ENCODE measurements at places on chromosomes 11 and 22.

DNA sequence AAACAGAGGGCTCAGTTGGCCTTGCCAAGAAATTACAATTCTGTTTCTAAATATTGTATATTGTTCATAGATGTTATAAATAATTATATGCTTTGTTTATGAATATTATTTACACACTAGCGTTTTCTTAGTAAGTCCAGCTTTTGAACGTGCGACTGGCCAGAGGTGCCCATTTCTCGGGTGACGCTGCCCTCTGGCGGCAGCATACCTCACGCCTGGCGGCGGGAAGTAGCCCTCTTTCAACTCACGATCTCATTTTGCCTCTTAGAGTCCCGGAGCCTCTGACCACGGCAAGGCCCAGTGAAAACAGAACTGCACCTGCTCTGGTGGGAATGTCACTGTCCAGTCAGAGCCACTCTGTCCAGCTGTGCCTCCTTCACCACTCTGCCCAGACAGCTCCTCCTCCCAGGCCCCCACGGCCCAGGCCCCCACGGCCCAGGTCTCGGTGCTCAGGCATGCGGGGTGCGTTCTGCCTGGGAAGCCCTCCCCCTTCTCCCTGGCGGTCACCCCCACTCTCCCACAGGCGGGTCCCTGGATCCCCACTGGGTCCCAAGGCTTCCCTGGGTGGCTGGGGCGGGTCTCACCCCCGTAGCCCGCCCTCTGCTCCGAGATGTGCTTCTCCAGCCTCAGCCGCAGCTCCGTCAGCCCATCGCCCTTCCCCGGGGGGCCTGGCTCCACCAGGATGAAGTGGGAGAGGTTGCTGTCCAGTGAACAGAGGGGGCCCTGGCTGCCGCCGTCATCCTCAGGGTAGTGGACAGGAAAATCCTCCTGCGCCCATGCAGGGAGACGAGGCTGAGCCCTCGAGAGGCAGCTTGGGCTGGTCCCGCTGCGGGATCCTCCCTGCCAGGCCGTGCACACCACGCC lies 19.3 kb downstream of the TSSC4 start:
- DNase-seq: peak; percentile 75

GRCh38 chr11:2862395-2863275 lies 22.9 kb downstream of the CDKN1C start:
- DNase-seq: no peak

- DNase-seq: no peak
Measured at GRCh38 chr22:22913989-22914388, 26.4 kb downstream of the IGLL5 start.

- no peak for DNase-seq
Measured at GRCh38 chr22:33130473-33130872, 72.3 kb upstream of the SYN3 start.

DNA sequence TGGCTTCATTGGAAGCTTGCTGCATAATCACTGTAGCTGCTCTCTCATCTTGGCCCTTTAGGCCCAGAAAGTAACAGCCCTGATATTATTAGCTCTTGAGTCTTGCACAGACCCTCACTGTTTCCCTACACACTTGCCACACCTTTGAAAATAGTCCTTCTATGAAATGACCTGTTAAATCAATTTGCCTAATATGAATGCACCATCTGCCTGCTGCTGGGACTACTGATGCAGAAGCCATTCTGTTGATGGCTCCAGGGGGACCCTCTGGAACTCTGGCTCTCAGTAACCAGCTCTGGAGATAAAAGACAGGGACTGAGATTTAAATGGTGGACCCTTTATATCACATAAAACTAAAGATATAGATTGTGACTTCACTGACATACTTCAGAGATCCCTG lies 14.7 kb upstream of the AMPD3 start:
- no peak for DNase-seq

DNA sequence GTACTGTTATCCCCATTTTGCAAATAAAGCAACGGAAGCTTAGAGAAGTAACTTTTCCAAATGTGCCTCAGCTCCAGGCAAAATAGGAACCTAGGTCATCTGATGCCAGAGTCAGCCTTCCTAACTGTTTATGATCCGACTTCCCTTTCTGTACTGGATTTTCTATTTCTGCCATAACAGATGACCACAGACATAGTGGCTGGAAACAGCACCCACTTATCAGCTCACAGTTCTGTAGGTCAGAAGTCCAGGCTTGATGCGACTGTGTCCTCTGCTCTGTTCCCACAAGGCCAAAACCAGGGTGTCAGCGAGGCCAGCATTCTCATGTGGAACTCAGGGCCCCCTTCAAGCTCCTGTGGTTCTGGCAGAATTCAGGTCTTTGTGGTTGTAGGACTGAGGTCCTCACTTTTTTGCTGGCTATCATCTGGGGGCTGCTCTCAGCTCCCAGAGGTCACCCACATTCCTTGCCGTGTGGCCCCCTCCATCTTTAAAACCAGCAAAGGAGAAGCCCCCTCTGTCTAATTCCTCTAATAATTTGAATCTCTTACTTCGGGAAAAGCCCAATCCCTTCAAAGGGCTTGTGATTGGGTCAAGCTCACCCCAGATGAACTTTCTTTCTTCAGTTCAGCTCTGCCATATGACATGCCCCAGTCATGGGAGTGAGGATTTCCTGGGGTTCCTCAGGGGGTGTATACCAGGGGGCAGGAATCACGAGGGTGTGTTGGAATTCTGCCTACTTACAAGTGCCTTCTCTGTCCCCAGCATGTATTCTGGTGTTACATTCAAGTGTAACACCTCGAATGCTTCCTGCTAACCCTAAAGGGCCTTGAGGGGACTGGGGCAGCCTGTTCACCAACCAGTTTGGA lies 15.3 kb downstream of the KCNJ5 start:
- DNase-seq: no peak

DNA sequence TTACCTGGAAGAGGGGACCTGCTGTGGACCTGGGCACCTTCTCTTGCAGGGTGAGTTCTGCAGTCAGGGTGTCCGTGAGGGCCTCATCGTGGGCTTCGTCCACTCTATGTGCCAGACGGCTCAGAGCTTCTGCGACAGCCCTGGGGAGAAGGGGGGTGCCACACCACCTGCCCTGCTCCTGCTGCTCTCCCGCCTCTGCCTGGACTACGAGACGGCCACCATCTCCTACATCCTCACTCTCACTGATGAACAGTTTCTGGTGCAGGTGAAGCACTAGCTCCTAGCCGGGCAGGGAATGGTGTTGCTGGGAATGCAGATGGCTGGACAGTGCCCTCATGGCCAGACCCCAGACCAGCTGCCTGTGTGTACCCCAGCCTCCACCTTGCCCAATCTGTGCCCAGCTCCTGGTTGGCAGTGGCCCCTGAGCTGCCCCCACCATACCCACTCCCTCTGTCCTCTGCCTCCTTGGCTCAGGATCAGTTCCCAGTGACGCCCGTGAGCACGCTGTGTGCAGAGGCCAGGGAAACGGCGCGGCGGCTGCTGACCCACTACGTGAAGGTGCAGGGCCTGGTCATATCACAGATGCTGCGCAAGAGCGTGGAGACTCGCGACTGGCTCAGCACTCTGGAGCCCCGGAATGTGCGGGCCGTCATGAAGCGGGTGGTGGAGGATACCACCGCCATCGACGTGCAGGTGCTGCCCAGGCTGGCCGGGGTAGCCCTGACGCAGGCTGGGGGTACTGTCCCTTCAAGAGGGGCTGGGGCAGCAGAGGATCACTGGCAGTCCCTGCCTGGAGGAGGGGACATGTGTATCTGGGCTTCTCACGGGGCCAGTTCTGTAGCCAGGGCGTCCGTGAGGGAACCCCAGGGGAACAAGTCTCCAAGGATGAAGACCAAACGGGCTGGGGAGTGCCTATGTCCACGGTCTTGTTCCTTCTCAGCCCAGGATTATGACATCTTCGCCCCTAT lies 2.2 kb upstream of the TM7SF2 start:
- DNase-seq: no peak

DNA sequence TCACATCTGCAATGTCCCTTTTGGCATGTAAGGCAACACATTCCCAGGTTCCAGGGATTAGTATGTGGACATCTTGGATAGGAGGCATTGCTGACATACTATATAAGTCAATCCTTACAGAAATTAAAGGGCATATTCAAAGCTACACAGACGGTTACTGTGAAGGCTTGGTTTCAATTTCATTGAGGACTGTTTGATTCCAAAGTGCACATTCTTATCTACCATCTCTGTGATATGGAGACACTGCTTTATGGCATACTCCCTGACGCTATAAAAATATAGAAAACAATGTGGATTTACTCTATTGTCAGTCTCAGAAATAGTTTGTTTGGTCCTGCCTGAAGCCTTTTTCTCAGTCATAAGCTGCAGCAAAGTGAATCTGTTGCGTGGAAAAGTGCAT lies 1486.7 kb downstream of the FAM181B start:
- no peak for DNase-seq

- DNase-seq: no peak
Measured at GRCh38 chr11:89355646-89356045, 135.5 kb downstream of the NOX4 start.

DNA sequence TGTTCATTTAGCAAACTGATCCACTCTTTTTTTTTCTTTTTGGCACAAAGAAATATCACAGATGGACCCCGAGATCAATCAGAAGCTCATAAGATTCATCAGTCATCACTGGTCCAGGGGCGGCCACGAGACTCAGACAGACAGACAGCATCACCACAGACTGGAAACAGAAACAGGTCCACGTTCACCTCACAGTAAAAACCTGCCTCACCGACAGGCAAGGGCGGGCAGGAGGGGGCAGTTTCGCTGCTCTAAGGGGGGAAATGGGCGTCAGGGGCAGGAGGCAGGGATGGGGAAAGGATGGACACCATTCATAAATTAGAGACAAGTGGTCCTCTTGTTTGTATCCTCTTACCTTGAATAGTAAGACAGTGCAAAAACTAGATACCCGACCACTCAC lies 16.5 kb downstream of the CHST1 start:
- DNase-seq: no peak

- DNase-seq: no peak
Measured at GRCh38 chr11:11297578-11297977, 55.5 kb downstream of the CSNK2A3 start.

DNA sequence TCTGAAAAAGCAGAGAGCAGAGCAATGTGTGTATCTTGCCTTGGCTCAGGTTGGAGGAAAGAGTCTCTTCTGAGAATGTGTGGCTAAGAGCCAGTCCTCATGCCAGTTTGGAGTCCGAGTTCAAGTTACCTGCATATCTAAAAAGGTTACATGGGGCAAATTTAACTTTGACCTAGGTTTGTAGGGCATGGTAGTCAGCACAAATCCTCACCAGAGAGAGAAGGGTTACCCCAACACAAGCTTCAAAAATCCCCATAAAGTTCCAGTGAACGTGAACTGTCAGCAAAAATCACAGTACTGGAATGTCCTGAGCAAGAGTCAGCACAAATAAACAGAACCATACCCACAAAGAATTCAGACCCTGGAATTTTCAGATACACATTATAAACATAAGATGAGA lies 13.8 kb downstream of the SDHD start:
- DNase-seq: no peak

GRCh38 chr11:112856591-112856990 lies 104.6 kb upstream of the NCAM1 start:
- no peak for DNase-seq

GRCh38 chr11:69442807-69443137 lies 38.7 kb upstream of the LINC01488 start:
- no peak for DNase-seq

GRCh38 chr11:26741036-26741435 lies 19.2 kb upstream of the SLC5A12 start:
- DNase-seq: no peak

- no peak for DNase-seq
Measured at GRCh38 chr11:47592251-47592650, 2.0 kb downstream of the C1QTNF4 start.

DNA sequence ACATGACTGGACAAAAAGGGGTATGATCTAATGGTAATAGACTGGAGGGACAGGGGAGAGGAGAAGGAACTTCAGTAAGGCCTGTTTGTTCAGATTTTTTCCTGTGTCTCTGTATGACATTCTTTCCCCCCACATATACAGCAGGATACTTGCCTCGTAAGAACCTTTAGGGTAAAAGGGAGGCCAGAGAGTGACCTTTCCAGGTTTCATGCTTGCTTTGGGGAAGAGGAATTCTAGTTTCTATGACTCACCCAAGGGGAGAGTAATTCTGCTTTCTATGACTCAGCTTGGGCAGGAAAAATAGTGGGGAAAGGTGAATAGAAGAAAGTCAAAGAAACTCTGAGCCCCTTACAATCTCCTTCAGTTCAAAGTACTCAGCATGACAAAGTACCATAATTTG lies 457.0 kb downstream of the DLG2 start:
- no peak for DNase-seq

GRCh38 chr11:122804796-122805195 lies 33.5 kb upstream of the CRTAM start:
- DNase-seq: no peak

- DNase-seq: no peak
Measured at GRCh38 chr11:12188548-12189317, 78.3 kb downstream of the MICAL2 start.

DNA sequence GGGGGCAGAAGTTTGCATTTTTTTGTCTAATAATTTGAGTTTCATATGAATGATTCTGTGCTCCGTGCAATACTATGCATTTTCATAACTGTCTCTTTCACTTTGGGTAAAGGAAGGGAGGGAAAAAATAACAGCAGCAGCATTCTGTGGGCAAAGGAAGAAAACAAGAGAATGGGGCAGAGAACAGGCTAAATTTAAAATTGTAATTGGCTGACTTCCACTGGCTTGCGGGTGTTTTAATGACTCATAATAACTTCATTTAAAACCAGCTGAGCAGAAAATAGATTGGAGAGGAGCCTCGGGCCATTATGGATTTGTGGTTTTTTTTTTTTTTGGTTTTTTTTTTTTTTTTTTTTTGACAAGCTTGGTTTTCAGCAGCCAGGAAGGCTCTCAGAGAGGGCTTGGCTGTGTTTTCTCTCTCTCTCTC lies 107.4 kb downstream of the ZBTB16 start:
- DNase-seq: no peak

DNA sequence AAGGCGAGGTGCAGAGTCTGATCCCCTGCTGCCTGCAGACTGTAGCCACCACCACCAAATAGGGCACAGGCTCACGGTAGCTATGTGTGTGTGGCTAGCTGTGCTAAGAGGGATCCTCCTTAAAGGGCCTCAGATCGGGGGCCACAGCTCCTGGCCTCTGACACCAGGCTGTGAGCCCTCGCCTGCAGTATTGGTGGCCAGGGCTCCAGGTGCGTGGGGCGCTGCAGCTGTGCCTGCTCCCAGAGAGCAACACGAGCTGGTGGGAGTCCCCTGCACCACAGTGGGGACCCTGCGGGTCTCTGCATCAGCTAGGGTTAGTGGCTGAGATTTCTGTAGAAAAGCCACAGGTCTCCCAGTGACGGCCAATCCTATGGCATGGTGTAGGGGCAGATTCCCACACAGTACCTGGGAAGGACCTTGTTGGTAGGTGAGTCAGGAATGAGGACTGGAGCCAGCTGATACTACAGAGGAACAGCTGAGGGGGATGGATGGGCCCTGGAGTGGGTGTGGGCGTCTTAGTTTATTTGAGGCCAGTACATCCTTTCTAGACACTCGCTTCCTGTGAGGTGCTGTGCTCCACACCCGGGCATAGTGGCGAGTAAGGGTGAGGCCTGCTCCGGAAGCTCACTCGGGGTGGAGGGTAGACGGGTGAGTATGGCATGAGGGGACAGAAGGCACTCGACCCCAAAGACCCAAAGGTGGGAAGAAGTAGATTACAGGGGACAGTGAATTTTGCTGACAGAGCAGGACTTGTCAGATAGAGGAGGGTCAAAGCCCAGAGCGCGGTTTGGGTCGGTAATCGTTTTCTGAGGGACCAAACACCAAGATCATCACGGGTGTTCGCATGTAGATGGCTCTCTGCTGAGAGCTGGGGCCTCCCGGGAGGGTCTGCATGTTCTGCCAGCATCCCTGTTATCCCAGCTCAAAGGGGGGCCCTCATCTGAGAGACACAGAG lies 212.5 kb downstream of the TBC1D22A start:
- DNase-seq: no peak

- no peak for DNase-seq
Measured at GRCh38 chr11:64251753-64252002, 348 bp downstream of the PLCB3 start.

Data from stimulated activated CD4-positive, alpha-beta T cell treated with anti-CD3 and anti-CD28 coated beads, Interleukin-15, amount 100 ng/mL, for 24 hours (primary cell).